ENCODE measurements at places on chromosomes 16 and 17. TPM values are rescaled to one million over a fixed set of nuclear protein-coding genes. Genes with fewer than 3 reads are reported as not detected.
A peak's percentile ranks its signal among the peaks of the same experiment; 100 is the strongest.

GRCh38 chr16:88437367-88437964 is 15.6 kb upstream of the ZFPM1 start:
- peak; percentile 69 for DNase-seq

DNA sequence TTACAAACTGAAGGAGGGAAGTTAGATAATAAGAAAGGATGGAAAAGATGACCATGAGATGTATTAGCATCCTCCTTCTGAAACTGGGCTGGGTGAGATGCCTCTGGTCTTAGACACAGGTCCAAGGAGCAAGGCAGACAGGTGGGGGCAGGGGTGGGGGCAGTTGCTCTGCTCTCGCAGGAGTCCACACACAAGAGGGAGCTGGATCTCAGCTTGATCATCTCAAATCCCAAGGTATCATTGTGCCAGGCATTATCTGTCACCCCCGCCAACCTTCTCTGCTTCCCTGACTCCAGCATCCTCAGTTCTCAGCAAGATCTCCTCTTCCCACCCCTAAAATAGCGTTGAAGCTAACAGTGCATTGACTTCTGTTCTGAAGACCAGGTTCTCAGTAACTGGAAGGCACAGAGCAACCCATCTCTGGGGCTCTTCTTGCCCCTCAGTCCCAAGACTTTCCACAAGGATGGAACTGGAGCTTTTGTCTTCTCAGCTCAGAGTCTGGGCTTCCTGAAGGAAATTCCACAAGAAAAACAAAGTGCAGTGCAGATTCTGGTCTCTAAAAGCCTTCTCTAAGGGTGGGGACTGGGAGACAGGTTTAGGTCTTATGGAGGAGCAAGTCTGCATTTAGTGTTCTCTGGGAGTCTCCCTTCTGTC is 1.6 kb downstream of the FLOT2 start:
- DNase-seq: no peak

DNA sequence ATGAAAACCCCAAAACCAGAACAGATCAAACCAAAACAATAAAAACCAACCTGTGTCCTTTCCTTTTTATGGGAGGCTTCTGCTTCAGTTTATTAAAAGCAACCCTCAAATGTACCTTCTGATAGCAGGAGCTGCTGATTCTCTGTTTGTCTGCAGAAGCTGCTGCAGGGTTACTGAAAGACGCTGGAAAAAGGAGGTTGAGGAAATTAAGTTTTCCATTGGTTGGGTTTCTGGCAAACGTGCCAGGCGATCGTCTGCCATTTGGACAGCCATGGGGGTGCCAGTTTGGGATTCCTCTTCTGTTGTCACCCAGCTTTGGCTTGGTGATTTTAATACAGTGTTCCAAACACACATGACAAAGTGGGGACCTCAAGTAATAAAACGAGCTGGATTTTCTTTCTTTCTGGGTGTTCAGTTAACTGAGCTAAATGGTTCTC is 185.4 kb upstream of the ZFHX3 start:
- DNase-seq: no peak

- no peak for DNase-seq
Observed at GRCh38 chr17:15264542-15264941, 584 bp downstream of the PMP22 start.

DNA sequence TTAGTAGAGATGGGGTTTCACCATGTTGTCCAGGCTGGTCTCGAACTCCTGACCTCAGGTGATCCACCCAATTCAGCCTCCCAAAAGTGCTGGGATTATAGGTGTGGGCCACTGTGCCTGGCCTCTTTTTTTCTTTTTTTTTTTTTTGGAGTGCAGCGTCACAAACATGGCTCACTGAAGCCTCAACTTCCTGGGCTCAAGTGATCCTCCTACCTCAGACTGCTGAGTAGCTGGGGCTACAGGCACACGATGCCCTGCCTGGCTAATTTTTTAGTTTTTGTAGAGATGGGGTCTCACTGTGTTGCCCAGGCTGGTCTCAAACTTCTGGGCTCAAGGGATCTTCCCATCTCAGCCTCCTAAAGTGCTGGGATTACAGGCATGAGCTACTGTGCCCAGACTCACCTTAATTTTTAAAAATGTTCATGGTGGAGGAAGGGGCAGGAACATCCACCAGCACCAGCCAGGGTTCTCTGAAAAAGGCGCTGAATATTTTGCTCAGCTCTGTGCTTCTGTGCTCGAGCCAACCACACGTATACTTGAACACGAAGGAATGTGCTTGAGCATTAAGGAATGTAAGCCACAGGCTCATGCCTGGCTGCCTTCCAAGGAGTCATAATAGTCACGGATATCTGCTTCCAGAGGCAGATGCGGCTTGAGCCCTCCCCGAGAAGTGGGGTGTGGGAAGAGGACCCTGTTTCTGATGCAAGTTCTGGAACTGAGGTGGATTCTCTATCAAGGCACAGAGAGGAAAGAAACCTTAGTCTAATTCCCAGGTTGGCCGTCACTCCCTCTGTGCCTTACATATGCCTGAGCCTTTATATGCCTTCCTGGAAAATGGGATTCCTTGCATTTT is 65.5 kb upstream of the CREBBP start:
- no peak for DNase-seq

DNA sequence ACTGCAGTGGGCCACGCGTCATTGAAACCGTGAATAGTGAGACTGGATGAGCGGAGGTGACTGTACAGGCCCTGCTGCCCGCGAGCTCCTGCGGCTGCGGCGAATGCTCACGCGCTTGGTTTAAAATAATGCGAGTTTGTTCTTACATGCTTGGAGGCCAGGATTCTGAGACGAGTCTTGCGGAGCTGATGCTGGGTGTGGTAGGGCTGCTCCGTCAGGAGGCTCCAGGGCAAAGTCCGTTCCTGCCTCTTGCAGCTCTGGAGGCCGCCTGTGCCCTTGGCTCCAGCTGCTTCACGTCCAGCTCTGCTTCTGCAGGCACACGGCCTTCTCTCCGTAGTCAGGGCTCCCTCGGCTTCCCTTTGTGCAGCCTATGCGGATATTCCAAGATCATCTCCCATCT is 9.5 kb downstream of the ACSF3 start:
- DNase-seq: no peak

DNA sequence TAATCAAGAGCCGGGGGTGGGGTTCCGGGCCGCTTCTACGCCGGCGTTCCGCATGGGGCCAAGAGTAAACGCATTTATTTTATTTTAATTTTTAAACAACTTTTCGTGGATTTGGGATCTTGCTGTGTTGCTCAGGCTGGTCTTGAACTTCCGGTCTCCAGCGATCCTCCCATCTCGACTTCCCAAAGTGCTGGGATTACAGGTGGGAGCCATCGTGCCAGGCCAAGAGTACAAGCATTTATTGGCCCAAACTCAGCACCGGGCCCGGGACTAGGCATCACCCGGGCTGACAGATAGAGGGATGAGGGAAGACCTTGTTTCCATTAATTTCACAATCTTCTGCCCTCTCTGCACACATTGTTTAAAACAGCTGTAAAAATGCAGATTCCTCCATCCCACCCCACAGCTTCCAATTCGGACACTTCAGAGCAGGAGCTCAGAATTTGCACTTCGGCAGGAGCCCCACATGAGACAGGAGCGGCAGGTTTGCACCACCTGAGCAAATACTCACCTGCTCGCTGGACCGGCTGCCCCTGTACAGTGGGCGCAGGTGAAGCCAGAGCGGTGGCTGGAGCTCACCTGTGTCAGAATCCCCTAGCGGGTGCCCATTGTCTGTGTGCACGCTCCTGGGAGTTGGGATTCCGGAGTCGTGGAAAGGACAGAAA is 663 bp upstream of the GINS2 start:
- DNase-seq: no peak

DNA sequence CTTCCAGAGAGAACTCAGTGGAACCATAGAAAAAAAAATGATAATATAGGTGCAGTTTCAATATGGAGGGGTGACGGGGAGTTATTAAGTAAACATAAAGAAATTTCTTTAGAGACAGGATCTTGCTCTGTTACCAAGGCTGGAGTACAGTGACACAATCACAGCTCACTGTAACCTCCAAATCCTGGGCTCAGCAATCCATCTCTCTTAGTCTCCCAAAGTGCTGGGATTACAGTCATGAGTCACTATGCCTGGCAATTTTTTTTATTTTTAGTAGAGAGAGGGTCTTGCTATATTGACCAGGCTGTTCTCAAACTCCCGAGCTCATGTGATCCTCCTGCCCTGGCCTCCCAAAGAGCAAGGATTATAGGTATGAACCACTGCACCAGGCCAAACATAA is 48.8 kb downstream of the NLRC5 start:
- no peak for DNase-seq

GRCh38 chr16:86096850-86097249 is 197.9 kb downstream of the IRF8 start:
- no peak for DNase-seq

DNA sequence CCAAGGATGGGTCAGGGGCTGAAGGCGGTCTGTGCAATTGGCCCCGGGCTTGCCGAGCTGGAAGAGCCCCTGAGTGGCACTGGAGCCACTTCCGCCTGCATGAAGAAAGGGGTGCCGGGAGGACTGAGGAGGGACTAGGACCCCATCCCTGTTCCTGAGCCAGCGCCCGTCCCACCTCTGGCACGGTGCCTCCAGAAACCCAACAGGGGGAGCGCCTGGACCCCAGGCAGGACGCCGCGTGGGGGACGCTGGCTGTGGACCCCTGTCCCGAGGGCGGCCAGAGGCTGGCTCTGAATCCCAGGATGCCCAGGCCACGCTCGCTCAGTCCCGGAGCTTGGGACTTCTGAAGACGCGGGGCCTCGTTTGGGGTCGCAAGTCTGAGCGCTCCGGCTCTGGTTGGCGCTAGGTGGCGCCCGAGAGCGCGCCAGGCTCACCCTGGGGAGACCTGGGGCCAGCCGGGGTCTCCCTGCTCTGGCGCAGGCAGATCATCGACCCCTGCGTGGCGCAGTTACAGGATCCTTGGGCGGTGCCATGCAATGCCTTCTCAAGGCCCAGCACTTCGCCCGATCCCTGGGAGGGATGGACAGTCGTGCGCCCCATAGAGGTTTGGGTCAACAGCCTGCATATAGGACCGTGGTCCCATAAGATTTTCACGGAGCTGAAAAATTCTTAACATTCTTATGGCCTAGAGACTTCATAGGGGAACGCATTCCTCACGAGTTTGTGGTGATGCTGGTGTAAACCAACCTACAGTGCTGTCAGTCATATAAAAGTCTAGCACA is 58.5 kb upstream of the CREBBP start:
- peak; percentile 66 for DNase-seq

TNFRSF17 gene
- total RNA-seq: 0.20 TPM

VMP1 gene
- 162 TPM for total RNA-seq

GLYR1 gene
- 79.5 TPM for total RNA-seq

LDHD gene
- total RNA-seq: 20.7 TPM

C16orf46 gene
- 0.36 TPM for total RNA-seq
